Spinal cord (tissue), 10 donors: ENCODE measurements at places on chromosomes 5 and 9. TPM values are rescaled to one million over a fixed set of nuclear protein-coding genes. Genes with fewer than 3 reads are reported as not detected.

The PAEP gene
- not detected for total RNA-seq

The OCLN gene
- 10.0 TPM for total RNA-seq

The TMOD1 gene
- 27.3 TPM for total RNA-seq

The CEL gene
- 1.2 TPM for total RNA-seq

The PCDHB5 gene
- 8.0 TPM for total RNA-seq

The COL5A1 gene
- total RNA-seq = 97.1 TPM

The CCDC187 gene
- total RNA-seq = 0.10 TPM

The N4BP3 gene
- total RNA-seq = 5.5 TPM

The GMCL2 gene
- total RNA-seq = not detected

DNA sequence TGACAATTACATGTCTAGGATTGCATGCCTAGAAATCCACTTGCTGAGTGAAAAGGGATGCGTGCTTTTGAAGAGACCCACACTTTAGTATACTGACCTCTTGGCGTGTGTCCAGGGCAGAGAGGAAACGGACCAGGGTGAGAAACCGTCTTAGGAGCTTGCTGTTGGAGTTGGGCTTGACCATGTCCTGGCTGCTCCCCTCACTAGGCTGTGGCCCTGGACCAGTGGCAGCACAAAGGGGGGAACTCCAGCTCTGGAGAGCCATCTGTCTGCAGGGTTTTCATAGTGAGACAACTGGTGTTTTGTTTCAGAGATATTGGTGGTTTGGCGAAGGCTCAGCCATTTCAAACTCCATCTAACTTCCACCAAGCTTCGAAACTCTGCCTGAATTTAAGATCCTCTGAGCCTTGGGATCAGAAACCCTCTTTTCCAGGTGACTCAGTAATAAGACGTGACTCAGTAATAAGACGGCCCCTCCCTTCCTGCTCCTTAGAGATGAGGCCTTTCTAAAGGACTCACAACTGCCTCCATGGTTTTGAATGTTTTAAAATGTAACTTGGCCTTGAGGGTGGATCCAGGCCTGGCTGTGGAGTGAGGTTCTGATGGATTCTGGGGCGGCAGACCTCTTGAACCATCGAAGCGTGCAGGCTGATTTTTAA, 165.8 kb downstream of the MELK start:
- H3K4me1 ChIP-seq = peaks cover 9% of the 10 kb centered on the region
- no peak overlapping the region for H3K4me3 ChIP-seq
- no peaks in the 10 kb centered on the region for H3K36me3 ChIP-seq
- no peak overlapping the region for H3K27ac ChIP-seq
- H3K27me3 ChIP-seq = peaks cover 17% of the 10 kb centered on the region

- peak; percentile 80 for DNase-seq
- H3K4me3 ChIP-seq = no peak overlapping the region
- H3K36me3 ChIP-seq = no peaks in the 10 kb centered on the region
- no peak overlapping the region for H3K27ac ChIP-seq
- H3K4me1 ChIP-seq = peaks cover 7% of the 10 kb centered on the region
These were observed 185.5 kb downstream of the ARHGAP26 start for GRCh38 chr5:142955628-142956027.

GRCh38 chr5:137582218-137582617, 83.1 kb upstream of the SPOCK1 start:
- no peaks in the 10 kb centered on the region for H3K27me3 ChIP-seq
- no peak for DNase-seq

DNA sequence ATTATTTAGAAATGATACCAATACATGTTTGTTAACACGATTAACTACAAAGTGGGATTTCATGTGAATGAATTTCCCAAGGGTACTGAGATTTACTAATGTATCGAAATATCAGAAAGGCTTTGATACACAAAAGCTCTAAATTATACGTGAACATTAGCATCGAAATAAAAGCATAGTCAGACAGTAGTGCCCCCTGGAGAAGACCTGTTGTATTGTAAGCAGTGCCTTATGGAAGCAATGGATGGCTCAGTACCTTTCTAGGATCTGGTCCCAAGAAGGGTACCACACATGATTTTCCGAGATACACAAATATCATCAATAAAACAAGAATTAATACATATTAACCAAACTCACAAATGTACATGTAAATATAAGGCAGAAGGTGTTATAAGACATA, 153.8 kb downstream of the CDH12 start:
- no peaks in the 10 kb centered on the region for H3K27me3 ChIP-seq
- no peak overlapping the region for H3K27ac ChIP-seq
- no peak overlapping the region for H3K4me3 ChIP-seq
- no peaks in the 10 kb centered on the region for H3K36me3 ChIP-seq
- no peaks in the 10 kb centered on the region for H3K4me1 ChIP-seq

DNA sequence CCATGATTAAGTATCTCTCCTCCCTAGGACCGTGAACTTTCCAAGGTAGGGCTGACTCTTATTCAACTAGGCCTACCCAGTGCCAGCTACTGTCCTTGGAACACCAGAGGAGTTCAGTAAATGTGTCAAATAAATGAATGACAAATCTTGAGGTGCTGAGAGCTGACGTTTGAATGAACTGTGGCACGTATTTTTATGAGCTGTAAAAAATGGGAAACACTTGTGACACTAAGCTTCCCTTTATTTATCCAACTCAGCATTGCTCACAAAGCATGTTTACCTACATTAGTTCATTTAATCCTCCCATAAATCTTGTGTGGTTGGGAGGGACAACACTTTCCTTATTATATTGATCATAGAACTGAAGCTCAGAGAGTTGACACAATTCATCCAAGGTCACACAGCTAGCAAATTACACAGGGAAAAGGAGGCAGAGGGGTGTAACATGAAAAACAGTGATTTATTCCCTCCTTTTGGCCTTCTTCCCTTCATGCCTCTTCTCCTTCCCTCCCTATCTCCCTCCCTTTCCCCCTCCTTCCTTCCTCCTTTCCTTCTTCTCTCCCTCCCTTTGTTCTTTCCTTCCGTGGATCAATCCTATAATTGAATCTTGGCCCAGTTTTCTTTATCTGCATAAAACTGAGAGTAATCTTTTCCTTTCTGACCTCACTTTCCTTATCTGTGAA, 412.6 kb downstream of the DMRT2 start:
- no peak for DNase-seq
- no peak overlapping the region for H3K4me3 ChIP-seq
- H3K27ac ChIP-seq = no peak overlapping the region
- no peaks in the 10 kb centered on the region for H3K36me3 ChIP-seq
- H3K27me3 ChIP-seq = no peaks in the 10 kb centered on the region
- no peaks in the 10 kb centered on the region for H3K4me1 ChIP-seq

DNA sequence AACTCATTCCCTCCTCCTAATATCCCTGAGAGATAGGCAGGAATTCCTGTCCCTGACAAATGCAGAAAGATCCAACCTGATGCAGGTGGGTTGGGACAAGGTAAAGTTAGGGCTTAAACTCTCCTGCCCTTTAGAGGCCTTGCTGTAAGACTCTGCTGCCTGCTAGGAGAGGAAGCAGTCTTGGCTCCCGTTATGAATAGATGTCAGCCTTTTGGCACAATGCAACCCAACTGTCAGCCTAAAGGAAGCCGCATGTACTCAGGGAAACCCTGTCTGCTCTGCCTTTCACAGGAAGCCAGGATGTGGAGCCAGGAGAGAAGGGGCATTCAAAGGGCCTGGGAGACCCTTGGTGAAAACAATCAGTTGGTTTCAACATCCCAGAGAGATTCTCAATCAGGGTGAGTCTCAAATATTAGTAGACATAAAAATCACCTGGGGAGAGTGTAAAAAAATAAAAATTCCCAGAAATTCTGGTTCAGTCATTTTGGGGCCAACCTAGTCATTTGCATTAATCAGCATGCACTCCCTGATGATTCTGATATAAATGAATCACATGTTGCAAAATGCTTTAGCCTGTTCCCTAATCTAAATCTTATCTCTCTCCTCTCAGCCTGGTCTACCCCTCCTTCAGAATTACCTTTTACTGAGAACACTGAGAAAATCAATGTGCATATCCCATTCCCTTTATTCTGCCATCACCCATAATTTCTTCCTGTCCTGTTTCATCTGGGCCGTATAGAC, 136.2 kb upstream of the TRIM32 start:
- no peaks in the 10 kb centered on the region for H3K36me3 ChIP-seq
- H3K4me3 ChIP-seq = no peak overlapping the region
- peak; percentile 31 for DNase-seq
- no peak overlapping the region for H3K27ac ChIP-seq
- H3K4me1 ChIP-seq = peaks cover 8% of the 10 kb centered on the region

GRCh38 chr5:172806897-172807672, 27.0 kb upstream of the ERGIC1 start:
- no peak overlapping the region for H3K4me3 ChIP-seq
- no peaks in the 10 kb centered on the region for H3K36me3 ChIP-seq
- peaks cover 5% of the 10 kb centered on the region for H3K4me1 ChIP-seq
- H3K27me3 ChIP-seq = no peaks in the 10 kb centered on the region

GRCh38 chr5:101390151-101390908, 487.2 kb upstream of the ST8SIA4 start:
- H3K27ac ChIP-seq = no peak overlapping the region
- no peaks in the 10 kb centered on the region for H3K27me3 ChIP-seq
- H3K36me3 ChIP-seq = no peaks in the 10 kb centered on the region
- H3K4me3 ChIP-seq = no peak overlapping the region
- DNase-seq = peak; percentile 55
- no peaks in the 10 kb centered on the region for H3K4me1 ChIP-seq

DNA sequence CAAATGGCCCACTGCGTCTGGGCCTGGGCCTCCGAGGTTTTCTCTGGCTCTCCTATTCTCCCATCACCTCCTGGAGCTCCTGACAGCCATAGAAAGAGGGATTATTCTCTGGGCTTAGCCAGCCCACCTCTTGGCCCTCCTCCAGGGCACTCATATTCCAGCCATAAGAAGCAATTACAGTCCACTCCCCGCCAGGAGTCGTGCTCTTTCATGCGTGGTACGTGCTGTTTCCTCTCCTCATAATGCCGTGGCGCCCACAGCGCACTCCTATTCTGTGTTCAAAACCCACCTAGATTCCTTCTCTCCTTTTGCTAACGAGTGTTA, 240.8 kb upstream of the ZNF462 start:
- no peaks in the 10 kb centered on the region for H3K27me3 ChIP-seq
- peaks cover 15% of the 10 kb centered on the region for H3K4me1 ChIP-seq
- no peak for DNase-seq
- no peaks in the 10 kb centered on the region for H3K36me3 ChIP-seq
- H3K27ac ChIP-seq = peak overlapping the region; percentile 40

DNA sequence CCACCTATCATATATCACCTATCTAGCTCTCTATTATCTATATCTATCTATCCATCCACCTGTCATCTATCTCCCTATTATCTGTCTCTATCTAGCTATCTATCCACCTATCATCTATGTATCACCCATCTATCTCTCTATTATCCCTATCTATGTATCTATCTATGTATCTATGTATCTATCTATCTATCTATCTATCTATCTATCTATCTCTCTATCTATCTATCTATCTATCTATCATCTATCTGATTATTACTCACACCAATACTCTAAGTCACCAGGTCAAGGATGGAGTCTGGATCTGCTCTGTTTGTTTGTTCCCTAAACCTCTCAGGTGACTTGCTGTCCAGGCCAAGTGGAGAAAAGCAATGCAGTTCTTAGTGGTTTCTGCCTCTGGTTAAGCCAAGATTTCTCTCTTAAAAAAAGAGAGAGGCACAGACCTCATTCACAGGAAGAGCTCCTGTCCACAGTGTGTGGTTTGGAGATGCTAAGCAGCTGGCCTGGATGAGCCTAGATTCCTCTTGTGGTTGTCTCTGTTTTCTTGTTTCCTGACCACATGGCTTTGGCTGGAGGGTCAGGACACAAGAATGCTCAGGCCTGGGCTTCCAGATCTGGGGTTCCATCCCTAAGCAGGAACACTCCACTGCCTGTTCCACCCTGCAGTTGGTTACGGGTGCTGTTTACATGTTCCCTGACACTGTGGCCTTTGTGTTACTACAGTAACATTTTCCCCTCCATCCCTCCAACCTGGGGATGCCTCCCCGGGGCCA, 133.4 kb downstream of the PHF2 start:
- no peaks in the 10 kb centered on the region for H3K27me3 ChIP-seq
- no peaks in the 10 kb centered on the region for H3K4me1 ChIP-seq
- no peak overlapping the region for H3K4me3 ChIP-seq
- H3K27ac ChIP-seq = no peak overlapping the region
- DNase-seq = no peak

DNA sequence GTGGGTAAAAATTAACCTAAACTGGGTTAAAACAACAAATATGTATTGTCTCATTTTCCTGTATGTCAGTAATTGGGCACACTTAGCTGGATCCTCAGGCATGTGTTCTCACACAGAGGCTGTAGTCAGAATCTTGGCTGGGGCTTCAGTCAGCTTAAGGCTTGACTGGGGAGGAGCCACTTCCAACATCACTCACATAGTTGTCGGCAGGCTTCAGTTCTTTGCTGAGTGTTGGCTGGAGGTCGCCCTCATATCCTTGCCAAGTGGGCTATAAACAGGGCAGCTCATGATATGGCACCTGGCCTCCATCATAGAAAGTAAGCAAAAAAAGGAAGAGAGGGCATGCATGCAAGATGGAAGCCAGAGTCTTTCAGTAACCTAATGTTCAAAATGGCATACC, 173.0 kb downstream of the GIN1 start:
- no peak overlapping the region for H3K4me3 ChIP-seq
- H3K36me3 ChIP-seq = no peaks in the 10 kb centered on the region
- no peak for DNase-seq

DNA sequence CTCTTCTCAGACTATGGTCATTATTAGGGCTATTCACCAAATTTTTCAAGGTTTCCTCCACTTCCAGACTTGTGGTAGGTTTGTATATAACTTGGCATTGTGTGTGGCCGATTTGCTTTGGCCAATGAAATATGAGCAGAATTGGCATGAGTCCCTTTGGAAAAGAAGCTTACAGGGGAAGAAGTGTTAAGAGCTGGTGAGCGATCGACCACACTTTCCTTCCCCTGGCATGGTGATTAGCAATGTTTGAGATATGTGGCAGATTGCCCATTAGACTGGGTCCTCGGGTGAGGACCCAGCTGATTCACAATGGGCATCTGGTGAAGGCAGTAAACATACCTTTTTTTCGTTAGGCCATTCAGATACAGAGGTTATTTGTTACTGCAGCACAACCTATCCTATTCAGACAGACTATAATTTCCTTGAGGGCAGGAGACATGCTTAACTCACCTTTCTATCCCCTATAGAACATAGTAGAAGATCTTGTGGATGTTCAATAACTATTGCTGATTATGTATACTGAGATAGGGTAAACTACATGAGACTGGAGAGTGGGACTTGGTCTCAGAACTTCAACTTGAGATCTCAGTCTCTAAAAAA, 62.8 kb upstream of the KLF9 start:
- peaks cover 22% of the 10 kb centered on the region for H3K4me1 ChIP-seq
- DNase-seq = no peak
- no peaks in the 10 kb centered on the region for H3K36me3 ChIP-seq
- H3K27me3 ChIP-seq = no peaks in the 10 kb centered on the region
- H3K27ac ChIP-seq = no peak overlapping the region

GRCh38 chr5:157990583-157991181, 131.7 kb upstream of the CLINT1 start:
- DNase-seq = no peak
- no peak overlapping the region for H3K27ac ChIP-seq
- no peaks in the 10 kb centered on the region for H3K27me3 ChIP-seq
- H3K4me3 ChIP-seq = no peak overlapping the region

GRCh38 chr9:120949290-120949689, 22.7 kb upstream of the TRAF1 start:
- H3K36me3 ChIP-seq = no peaks in the 10 kb centered on the region
- H3K27ac ChIP-seq = no peak overlapping the region
- no peak overlapping the region for H3K4me3 ChIP-seq
- DNase-seq = no peak
- H3K27me3 ChIP-seq = no peaks in the 10 kb centered on the region
- H3K4me1 ChIP-seq = peaks cover 6% of the 10 kb centered on the region

- H3K36me3 ChIP-seq = no peaks in the 10 kb centered on the region
- H3K4me3 ChIP-seq = no peak overlapping the region
- no peaks in the 10 kb centered on the region for H3K4me1 ChIP-seq
- H3K27ac ChIP-seq = no peak overlapping the region
- no peak for DNase-seq
These were observed 249.4 kb upstream of the TBCA start for GRCh38 chr5:78025540-78025939.
